ENCODE measurements at places on chromosomes 6 and 20. TPM values are rescaled to one million over a fixed set of nuclear protein-coding genes. Genes with fewer than 3 reads are reported as not detected.

The HRH3 gene
- not detected for total RNA-seq

The TCEA2 gene
- 8.0 TPM for total RNA-seq

The ADAT2 gene
- 6.7 TPM for total RNA-seq

The OTOR gene
- total RNA-seq: not detected

The PTGIS gene
- total RNA-seq: 0.62 TPM

The C6orf58 gene
- 2.2 TPM for total RNA-seq

The TMEM170B gene
- total RNA-seq: 1.00 TPM

The STMND1 gene
- not detected for total RNA-seq

The NCOA5 gene
- total RNA-seq: 19.6 TPM

The RIPOR2 gene
- 3.4 TPM for total RNA-seq

The GGTLC1 gene
- not detected for total RNA-seq

The BAG2 gene
- 1.4 TPM for total RNA-seq

Measured in melanocyte of skin (primary cell).